ENCODE measurements at places on chromosomes 16 and 17.

GRCh38 chr17:48539177-48539576 is 5.7 kb downstream of the HOXB2 start:
- no peak for DNase-seq

- no peak for DNase-seq
These were observed 123.2 kb downstream of the CPPED1 start for GRCh38 chr16:12680531-12680930.

DNA sequence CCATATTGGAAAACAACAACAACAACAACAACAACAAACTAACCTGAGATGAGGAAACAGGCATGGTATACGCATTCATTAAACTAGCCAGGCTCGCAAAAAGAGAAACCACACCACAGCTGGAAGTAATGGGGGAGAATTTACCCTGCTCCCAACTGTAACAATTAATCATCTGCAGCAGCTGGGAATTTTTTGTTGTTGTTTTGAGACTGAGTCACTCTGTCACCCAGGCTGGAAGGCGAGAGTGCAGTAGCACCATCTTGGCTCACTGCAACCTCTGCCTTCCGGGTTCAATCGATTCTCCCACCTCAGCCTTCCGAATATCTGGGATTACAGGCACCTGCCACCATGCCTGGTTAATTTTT is 16.3 kb downstream of the PRPSAP1 start:
- no peak for DNase-seq

GRCh38 chr16:81539009-81539758 is 94.6 kb downstream of the CMIP start:
- no peak for DNase-seq

GRCh38 chr16:53052519-53053501 is at the start of gene CHD9NB:
TSS of gene CHD9NB (minus strand) at chr16:53052897. CDS start at chr16:53044158, 8,739 bp downstream.
- no peak for DNase-seq
